ENCODE measurements at places on chromosomes 4 and X. TPM values are rescaled to one million over a fixed set of nuclear protein-coding genes. Genes with fewer than 3 reads are reported as not detected.

GRCh38 chr4:121353213-121353612 lies 27.6 kb downstream of the QRFPR start:
- DNase-seq = no peak

GRCh38 chrX:10107483-10107882 lies 49.3 kb upstream of the CLCN4 start:
- DNase-seq = no peak

- DNase-seq = no peak
Observed at GRCh38 chr4:243426-243825, 61.8 kb downstream of the ZNF732 start.

GRCh38 chr4:111800551-111800950 lies 344.7 kb upstream of the FAM241A start:
- no peak for DNase-seq

DNA sequence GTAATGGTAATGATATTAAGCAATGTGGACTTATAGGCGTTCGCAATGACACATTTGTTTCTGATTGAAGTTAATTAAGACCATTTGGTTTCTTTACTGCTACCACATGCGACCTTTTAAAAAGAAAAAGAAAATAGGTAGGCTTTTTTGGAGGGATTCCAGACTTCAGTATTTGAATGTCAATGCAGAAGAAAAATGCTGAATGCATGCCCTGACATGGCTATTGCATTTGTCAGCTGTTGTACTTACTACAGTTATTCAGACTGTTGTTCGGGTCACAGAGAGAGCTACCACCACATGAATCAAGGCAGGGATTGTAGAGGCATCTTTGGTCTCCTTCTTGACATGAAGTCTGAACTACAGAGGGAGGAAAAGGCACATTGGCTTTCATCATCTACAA lies 163.7 kb downstream of the CORIN start:
- no peak for DNase-seq

DNA sequence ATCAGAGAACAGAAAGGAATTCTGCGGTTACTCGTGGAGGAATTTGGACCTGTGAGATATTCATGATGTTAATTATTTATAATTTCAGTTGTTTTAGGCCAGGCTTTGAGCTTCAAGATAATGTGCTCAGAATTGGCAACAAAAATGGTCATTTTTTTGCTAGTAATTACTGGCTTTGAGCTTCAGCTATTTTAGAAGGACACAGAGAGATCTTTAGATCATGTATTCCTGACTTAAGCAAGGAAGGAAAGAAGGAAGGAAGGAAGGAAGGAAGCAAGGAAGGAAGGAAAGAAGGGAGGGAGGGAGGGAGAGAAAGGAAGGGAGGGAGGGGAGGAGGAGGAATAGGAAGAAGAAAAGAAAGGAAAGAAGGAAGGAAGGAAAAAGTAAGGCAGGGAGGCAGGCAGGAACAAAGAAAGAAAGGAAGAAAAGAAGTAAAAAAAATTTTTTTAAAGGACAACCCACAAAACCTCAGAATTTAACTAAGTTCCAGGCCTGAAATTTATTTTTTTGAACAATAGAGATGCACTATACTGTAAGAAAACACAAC lies 277.9 kb upstream of the KLF3 start:
- DNase-seq = no peak

GRCh38 chr4:139575072-139575471 lies 19.1 kb upstream of the SETD7 start:
- DNase-seq = no peak

GRCh38 chr4:54992266-54992665 lies 133.1 kb downstream of the KDR start:
- DNase-seq = no peak

DNA sequence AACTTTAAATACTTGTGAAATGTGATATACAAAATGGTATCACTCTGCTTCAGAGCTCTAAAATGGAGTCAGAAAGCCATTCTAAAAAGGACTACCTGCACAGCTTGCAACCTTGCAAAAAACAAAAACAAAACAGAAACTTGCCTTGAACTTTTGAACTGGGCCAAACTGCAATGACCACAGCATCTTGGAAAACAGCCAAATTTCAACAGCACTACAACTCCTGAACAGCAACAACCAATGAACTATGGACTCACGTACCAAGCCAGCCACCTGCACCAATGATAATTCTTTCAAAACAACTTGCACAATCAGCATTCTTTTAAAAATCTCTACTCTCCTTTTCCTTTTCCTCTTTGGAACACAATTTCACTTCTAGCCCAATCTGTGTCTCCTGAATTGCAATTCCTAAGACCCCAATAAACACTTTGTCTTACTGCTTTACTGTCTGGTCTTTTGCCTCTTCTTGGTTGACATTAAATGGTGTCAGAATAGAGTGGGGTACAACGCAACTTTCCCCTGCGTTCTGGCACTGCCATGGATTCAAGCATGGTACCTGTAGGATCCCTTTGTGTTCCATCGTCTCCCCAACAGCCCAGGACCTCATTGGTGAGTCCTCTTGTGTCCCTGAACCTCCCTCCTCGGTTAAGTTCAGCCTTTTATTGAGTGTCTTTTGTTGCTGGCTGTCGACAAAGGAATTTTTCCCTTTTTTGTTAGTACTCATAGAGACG lies 35.7 kb upstream of the FMR1 start:
- no peak for DNase-seq

DNA sequence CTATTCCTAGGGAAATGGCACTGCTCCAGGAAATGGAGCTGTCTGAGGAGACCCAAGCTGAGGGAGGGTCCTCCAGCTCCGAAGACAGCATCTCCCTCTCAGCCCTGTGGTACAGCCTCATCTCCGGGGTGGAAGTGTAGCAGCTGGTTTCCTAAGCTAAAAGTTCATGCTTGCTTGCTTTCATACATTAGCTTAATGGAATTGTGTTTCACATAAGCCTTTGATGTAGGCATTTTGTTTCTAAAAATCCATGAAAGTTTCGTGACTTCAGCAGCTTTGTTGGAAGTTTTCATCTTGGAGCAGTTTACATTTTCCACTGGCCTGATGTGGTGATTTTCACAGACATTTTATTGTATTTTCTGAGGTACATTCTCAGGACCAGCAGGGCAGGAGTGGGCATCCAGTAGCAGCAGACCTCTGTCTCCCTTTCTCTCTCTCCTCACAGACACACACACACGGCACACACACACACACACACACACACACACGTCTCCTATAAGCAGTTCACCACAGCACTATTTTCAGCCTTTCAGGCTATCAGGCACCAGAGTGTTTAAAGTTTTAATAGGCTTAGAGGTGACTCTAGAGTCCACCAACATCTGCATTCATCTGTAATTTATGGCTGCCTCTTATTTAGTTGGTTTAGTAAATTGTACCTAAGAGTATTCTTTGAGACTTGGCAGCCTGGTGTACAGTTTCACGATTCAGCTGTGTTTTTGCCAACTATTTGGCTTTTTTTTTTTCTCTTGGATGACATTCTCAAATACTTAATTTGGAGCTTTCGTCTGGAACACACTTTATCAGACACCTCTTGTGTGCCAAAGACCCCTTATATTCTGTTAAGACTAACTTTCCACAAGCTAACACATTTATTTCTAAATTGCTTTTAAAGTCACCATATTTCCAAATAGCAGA lies 225.8 kb upstream of the SFRP2 start:
- DNase-seq = peak; percentile 55

DNA sequence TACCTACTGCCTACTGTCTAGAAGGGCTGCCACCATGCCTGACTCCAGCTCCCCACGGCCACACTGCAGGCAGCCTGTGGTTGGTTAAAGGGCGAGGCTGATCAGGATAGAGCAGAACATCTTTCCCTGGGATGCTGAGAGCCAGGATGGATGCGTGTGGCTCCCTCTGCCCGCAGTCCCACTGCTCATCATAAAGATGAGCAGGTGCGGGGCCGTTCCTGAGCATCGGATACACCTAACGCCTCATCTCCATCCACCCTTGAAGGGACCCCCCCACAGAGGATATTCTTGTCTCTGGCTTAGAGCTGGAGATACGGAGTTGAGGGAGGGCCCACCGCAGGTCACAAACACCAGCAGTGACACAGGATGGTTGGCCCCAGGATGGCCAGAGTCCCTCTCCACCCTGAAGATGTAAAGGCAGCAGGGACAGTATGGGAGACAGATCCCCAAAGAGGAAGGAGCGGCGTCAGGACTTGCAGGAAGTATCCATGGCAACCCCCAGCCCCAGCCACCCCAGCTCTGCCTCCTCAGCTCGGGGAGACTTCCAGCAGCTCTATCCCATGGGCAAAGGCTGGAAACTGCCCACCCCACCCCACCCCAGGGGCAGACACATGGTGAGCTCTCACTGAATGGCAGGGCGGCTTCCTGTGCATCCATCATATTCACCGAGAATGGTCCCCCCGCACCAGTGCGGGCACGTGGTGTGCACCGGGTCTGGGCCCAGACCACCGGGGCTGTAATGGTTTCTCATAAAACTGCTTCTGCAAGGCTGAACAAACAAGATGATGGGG lies 19.3 kb downstream of the PPP2R2C start:
- DNase-seq = no peak

GRCh38 chr4:38192516-38192915 lies 232.3 kb downstream of the PTTG2 start:
- no peak for DNase-seq

DNA sequence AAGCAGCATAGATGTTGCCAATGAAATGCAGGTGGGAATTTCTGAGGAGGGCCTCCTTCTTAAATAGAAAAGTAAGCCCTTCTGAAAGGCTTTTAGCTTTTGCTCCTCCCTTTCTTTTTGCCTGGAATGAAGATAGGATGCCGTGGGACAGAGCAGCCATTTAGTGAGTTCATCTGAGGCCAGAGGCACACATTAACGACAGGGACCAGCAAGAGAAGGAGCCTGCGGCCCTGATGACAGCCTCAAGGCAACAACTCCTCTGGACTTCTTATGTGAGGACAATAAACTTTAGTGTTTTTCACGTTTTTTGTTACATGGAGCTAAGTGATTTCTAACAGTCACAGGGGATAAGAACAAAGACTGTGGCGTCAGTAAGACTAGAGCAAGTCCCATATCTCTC lies 1.1 kb upstream of the BDH2 start:
- DNase-seq = no peak

- no peak for DNase-seq
Observed at GRCh38 chr4:89894649-89895550, at the start of gene MMRN1. TSS of gene MMRN1 (plus strand) at chr4:89894854. CDS start at chr4:89894972, 118 bp downstream.

GRCh38 chrX:143661286-143661685 lies 25.4 kb upstream of the SLITRK4 start:
- DNase-seq = no peak

GRCh38 chr4:95417531-95417930 lies 131.2 kb downstream of the UNC5C start:
- DNase-seq = no peak

DNA sequence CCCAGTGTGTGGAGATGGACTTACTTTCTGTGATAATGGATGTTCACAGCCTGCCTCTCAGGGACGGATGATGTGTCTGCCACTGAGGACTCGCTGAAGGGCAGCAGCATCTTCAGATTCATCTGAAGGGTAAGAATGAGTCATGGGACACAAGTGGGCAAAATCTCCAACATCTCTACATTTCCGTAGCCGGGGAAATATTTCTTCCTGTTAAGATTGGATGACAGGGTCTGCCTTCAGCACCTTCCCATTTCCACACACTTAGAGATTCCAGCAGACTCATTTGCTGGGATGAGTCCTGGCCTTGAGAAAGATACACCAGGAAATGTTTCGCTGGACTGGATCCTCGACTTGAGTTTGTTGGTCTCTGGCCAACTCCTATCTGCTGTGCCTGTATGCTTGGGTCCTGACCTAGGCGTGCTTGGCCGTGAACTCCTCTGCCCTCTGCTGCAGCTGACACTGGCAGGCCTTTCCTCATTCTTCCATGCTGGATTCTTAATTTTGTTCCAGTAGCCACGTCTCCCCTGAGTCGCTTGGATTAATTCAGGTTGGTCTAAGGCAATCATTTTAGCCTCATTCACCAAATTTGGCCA lies 46.5 kb upstream of the SOD3 start:
- no peak for DNase-seq

DNA sequence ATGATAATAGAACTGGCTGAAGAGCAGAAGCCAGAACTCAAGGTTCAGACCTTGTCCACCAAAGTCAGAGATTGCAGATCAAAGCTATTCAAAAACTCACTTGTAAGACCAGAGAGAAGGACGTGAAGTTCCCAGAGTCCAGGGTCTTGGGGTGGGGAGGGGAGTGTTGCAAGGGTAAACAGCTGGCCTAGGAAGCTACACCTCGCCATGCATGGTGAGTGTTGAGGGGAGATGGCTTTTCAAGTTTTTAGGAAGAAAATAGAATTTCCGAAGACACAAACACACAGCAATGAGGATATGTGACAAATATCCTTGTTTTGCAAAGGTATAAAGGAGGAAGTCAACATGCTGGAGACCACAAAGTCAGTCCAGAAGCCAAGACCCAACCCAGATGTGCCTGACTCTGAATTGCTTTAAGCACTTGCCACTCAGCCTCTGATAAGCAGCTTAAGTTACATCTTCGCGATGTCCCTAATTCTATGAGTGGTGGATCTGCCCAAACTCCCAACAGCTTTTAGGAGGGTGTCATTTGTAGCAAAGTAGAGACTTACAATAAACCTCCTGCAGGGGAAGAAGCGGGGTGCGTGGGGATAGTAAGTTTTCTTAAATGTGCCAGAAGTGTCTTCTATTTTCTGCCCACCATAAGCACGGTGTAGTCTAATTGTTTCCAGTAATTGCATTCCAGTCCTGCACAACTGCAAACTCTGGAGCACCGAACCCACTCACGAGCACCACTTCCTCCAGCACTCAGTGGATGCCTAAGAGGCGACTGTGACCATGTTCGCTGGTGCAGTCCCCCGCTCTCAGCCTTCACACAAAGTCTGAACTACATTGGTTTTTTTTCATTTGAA lies 26.5 kb downstream of the HAND2 start:
- DNase-seq = no peak

GRCh38 chr4:133156096-133156495 lies 7.0 kb downstream of the PCDH10 start:
- no peak for DNase-seq

KIAA1210 gene
- total RNA-seq = 0.69 TPM

PDLIM3 gene
- total RNA-seq = 456 TPM

AKAP14 gene
- total RNA-seq = not detected

TRIM75 gene
- not detected for total RNA-seq

ASB12 gene
- 0.21 TPM for total RNA-seq

CITED1 gene
- 1.6 TPM for total RNA-seq

ZNF157 gene
- total RNA-seq = 0.53 TPM

VCX2 gene
- total RNA-seq = not detected

SPRY1 gene
- total RNA-seq = 72.0 TPM

CCKAR gene
- 0.26 TPM for total RNA-seq

MAGEC2 gene
- total RNA-seq = not detected
